Activated T-helper 2 cell treated with anti-CD3 and anti-CD28 coated beads, Interferon-gamma antibody, Interleukin-2, Interleukin-4, amounts not matched to agents 10 μg/mL and 5 μg/mL and 100 μg/mL, durations not matched to agents 14 hours and 24 hours and 36 hours (primary cell): ENCODE measurements at places on chromosomes 5 and 9. TPM values are rescaled to one million over a fixed set of nuclear protein-coding genes. Genes with fewer than 3 reads are reported as not detected.

- no peak overlapping the region for H3K4me3 ChIP-seq
- peaks cover 3% of the 10 kb centered on the region for H3K27me3 ChIP-seq
- H3K36me3 ChIP-seq = no peaks in the 10 kb centered on the region
- DNase-seq = no peak
Observed at GRCh38 chr9:136124976-136125692, 6.5 kb upstream of the TMEM250 start.

Gene SH3PXD2B
- 0.11 and 0.21 TPM in 2 replicates for total RNA-seq

- no peak for DNase-seq
- H3K27me3 ChIP-seq = peaks cover 9% of the 10 kb centered on the region
- H3K4me1 ChIP-seq = no peaks in the 10 kb centered on the region
- no peaks in the 10 kb centered on the region for H3K36me3 ChIP-seq
Observed at GRCh38 chr5:135211083-135211790, 177.2 kb upstream of the PITX1 start.

DNA sequence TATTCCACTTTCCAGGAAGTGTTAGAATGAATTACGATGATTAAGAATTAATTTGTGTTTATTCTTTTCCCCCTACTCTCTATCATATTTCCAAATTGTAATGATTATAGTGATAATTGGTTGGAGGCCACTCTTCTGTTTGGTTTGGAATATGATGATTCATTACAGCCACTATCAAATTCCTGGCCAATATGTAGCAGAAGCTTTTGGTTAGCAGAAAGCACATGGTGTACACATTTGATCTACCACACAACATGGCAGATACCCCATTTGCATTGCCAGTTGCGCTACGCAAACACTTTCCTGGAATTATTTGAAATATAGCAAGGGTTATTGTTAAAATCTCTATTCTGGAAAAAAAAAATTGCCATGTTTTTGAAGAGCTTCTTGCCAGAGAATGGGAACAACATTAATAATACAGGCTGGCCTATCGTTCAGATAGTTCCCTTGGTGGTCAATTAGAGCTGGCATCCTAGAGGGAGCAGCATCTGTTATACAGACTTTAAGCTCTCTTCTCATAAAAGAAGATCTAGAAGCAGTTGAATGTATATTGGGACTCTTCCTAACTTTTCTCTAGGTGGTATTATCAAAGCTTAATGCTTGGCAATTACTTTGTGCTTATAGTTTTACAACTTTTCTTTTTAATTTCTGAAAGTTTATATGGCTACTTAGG, 455.0 kb upstream of the ACTBL2 start:
- H3K36me3 ChIP-seq = no peaks in the 10 kb centered on the region
- H3K4me1 ChIP-seq = no peaks in the 10 kb centered on the region
- no peaks in the 10 kb centered on the region for H3K27me3 ChIP-seq
- no peak for DNase-seq

- peaks cover 5% of the 10 kb centered on the region for H3K36me3 ChIP-seq
- no peak overlapping the region for H3K4me3 ChIP-seq
- H3K4me1 ChIP-seq = no peaks in the 10 kb centered on the region
Observed at GRCh38 chr5:73296772-73297171, 123.8 kb downstream of the TMEM174 start.

- no peaks in the 10 kb centered on the region for H3K36me3 ChIP-seq
- peaks cover 23% of the 10 kb centered on the region for H3K4me1 ChIP-seq
- peak overlapping the region; percentile 58 for H3K27ac ChIP-seq
- peak overlapping the region; percentile 0 for H3K4me3 ChIP-seq
Observed at GRCh38 chr5:119031011-119031886, 39.6 kb upstream of the DMXL1 start.

- H3K4me1 ChIP-seq = no peaks in the 10 kb centered on the region
- no peaks in the 10 kb centered on the region for H3K36me3 ChIP-seq
- H3K27me3 ChIP-seq = no peaks in the 10 kb centered on the region
- H3K27ac ChIP-seq = no peak overlapping the region
Observed at GRCh38 chr9:84224246-84224645, 116.3 kb downstream of the SLC28A3 start.

Gene LVRN
- total RNA-seq = 0.07 TPM in 1 of 2 replicates, not detected in the other

DNA sequence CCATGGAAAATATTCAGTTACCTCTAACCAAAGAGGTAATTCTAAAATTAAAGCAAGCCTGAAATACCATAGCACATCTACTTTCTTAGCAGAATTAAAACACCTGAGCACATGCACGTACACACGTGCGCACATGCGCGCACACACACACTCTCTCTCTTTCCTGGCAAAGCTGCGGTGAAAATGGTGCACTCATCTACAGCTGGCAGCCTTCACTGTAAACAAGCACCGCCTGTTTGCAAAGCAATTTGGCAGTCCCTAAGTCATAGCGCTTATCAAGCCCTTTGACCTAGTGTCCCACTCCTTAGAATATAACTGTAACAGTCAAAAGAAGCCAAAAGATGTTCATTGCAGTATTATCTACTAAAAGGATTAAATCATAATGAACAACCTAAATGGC, 278.7 kb downstream of the DENND1A start:
- H3K4me3 ChIP-seq = no peak overlapping the region
- no peak for DNase-seq
- peaks cover 5% of the 10 kb centered on the region for H3K4me1 ChIP-seq
- peaks cover 20% of the 10 kb centered on the region for H3K27me3 ChIP-seq

GRCh38 chr9:134032456-134033222, 7.4 kb downstream of the BRD3OS start:
- no peak overlapping the region for H3K27ac ChIP-seq
- DNase-seq = no peak
- peaks cover 38% of the 10 kb centered on the region for H3K36me3 ChIP-seq
- no peaks in the 10 kb centered on the region for H3K27me3 ChIP-seq

DNA sequence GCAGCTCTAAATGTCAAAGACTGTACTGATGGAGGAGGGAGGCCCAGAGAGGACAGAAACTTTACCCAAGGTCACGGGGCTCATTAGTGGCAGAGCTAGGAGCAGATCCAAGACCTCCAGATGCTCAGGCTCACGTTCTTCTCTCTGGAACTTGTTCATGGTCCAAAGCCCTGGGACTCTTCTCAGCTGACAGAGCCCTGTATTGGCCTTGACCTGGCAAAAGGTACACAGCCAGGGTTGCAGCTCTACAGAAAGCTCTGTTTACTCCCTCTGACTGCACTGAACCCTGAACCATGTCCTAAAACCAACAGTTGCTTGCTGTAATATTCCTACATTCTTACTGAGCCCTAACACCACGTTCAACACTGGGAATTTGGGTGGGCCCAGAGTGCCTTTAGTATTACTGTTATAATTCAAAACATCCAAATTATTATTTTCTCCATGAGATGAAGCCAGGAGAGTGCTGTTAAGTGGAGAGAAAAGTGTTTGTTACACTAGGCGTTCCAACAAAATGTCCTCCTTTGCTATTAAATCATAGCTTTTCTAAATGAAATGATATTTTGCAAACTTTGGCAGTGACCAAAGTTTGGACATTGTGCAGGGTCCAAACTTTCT, 602.4 kb upstream of the CLINT1 start:
- DNase-seq = no peak
- H3K4me1 ChIP-seq = peaks cover 2% of the 10 kb centered on the region
- no peak overlapping the region for H3K27ac ChIP-seq
- H3K36me3 ChIP-seq = no peaks in the 10 kb centered on the region
- H3K4me3 ChIP-seq = no peak overlapping the region
- no peaks in the 10 kb centered on the region for H3K27me3 ChIP-seq

Gene PCDHA5
- total RNA-seq = not detected in 2 replicates

- peaks cover 41% of the 10 kb centered on the region for H3K4me1 ChIP-seq
- no peak for DNase-seq
- H3K27me3 ChIP-seq = no peaks in the 10 kb centered on the region
- no peak overlapping the region for H3K27ac ChIP-seq
- no peaks in the 10 kb centered on the region for H3K36me3 ChIP-seq
- H3K4me3 ChIP-seq = no peak overlapping the region
Observed at GRCh38 chr5:14928661-14929060, 57.1 kb upstream of the ANKH start.

GRCh38 chr5:485113-485945, 38.9 kb downstream of the SLC9A3 start:
- no peaks in the 10 kb centered on the region for H3K36me3 ChIP-seq
- no peaks in the 10 kb centered on the region for H3K4me1 ChIP-seq
- no peak overlapping the region for H3K4me3 ChIP-seq
- H3K27ac ChIP-seq = no peak overlapping the region
- H3K27me3 ChIP-seq = peaks cover 1% of the 10 kb centered on the region

- no peaks in the 10 kb centered on the region for H3K36me3 ChIP-seq
- no peak overlapping the region for H3K27ac ChIP-seq
- no peak for DNase-seq
Observed at GRCh38 chr5:106876665-106877194, 794.0 kb downstream of the EFNA5 start.

GRCh38 chr9:125521462-125522327, 185.3 kb downstream of the MAPKAP1 start:
- peaks cover 35% of the 10 kb centered on the region for H3K36me3 ChIP-seq
- H3K4me1 ChIP-seq = peaks cover 50% of the 10 kb centered on the region
- peak overlapping the region; percentile 91 for H3K27ac ChIP-seq
- peak overlapping the region; percentile 51 for H3K4me3 ChIP-seq
- no peaks in the 10 kb centered on the region for H3K27me3 ChIP-seq

GRCh38 chr9:27460226-27461023, 63.7 kb upstream of the IFNK start:
- H3K27me3 ChIP-seq = no peaks in the 10 kb centered on the region
- H3K4me1 ChIP-seq = no peaks in the 10 kb centered on the region
- no peak overlapping the region for H3K27ac ChIP-seq
- no peak for DNase-seq

Gene FKTN
- total RNA-seq = 10.3 and 11.3 TPM in 2 replicates

DNA sequence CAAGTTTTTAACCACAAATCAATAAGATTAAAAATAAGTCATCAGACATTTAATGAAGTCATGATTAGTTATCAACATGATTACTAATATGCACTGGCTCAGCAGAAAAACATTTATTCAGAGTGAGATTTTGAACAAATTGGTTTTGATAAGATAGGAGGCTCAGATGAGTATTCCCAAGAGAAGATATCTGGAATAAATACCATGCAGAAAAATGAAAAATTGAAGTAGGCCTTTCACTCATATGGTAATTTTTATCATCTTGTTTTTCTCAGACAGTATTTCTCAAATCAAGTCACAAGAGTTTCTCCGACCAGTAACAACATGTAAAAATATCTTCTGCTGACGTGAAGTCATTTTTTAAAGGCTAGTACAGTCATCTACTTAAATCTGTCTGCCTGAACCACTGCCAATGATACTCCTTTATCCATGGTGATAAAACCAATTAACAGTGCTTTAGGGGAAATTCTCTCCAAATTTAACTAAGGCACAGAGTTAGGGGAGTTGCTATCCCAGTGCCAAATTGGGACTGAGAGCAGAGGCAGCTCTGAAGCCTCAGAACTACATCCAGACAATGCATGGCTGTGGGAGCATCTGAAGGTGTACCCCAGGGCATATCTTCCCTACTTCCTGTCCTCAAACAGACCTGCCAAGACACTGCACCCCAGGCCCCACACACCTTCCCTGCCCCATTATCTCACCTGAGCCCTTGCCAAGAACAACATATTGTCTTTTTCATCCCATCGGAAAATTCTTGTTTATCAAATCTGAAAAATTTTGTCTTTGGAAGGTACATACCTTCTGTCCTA, 105.5 kb upstream of the TSLP start:
- H3K27ac ChIP-seq = no peak overlapping the region
- H3K27me3 ChIP-seq = no peaks in the 10 kb centered on the region
- no peak for DNase-seq
- no peaks in the 10 kb centered on the region for H3K36me3 ChIP-seq
- H3K4me1 ChIP-seq = no peaks in the 10 kb centered on the region

GRCh38 chr5:87069974-87070608, 197.6 kb upstream of the RASA1 start:
- no peak for DNase-seq
- no peak overlapping the region for H3K27ac ChIP-seq
- H3K36me3 ChIP-seq = no peaks in the 10 kb centered on the region
- no peaks in the 10 kb centered on the region for H3K27me3 ChIP-seq
- H3K4me1 ChIP-seq = peaks cover 23% of the 10 kb centered on the region
- no peak overlapping the region for H3K4me3 ChIP-seq

GRCh38 chr9:90240541-90240940, 402.1 kb downstream of the DIRAS2 start:
- no peaks in the 10 kb centered on the region for H3K4me1 ChIP-seq
- H3K4me3 ChIP-seq = no peak overlapping the region
- DNase-seq = no peak
- H3K27ac ChIP-seq = no peak overlapping the region
- H3K36me3 ChIP-seq = no peaks in the 10 kb centered on the region
- H3K27me3 ChIP-seq = peaks cover 24% of the 10 kb centered on the region

DNA sequence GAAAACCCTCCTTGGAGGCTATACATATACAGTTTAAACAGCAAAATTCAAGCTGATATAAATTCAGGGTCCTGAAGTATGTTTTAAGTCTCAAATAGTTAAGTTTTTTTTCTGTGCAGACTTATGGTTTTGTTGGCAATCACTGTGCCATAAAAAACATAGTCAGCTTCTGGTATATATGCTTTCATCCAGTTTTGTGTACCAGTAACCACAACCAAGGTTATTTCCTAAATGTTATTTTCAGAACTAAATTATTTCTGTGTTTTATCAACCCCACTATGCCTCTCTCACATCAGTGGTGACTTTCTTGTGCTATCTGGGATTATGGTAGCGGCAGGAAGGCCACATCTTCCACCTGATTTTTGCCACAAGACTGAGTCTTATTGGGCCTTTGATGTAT, 107.7 kb upstream of the SMARCA2 start:
- H3K4me1 ChIP-seq = no peaks in the 10 kb centered on the region
- no peaks in the 10 kb centered on the region for H3K36me3 ChIP-seq
- H3K4me3 ChIP-seq = no peak overlapping the region

DNA sequence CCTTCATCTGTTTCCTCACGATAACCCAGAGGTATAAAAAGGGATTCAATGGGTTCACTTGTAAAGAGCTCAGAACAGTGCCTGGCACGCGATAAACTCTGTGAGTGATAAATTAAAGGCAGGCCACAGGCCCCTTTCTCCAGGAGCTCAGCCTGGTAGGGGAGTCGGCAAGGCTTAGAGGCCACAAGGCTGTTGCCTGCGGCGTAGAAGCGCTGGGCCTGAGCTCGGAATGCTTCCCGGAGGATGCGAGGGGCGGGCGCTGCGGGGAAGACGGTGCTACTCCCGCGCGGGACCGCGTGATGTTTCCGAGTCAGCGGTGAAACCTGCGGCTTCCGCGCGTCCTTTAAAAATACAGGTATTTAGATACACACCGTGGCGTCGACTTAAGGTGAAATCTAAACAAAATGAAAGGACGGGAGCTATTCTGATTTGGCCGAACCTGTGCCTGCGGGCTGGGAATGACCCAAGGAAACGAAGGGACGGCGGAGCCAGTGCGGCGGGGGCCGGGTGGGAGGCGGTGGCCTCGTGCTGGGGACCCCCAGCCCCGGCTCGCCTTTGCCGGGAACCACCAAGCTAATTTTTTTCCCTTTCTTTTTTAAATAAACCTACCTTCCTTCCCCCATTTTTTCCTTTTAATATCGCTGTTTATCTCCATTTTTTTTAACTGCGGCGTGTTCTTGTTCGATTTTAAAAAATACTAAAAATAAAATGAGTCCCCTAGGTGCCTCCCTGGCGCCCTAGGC, 6.2 kb downstream of the NKX2-5 start:
- no peaks in the 10 kb centered on the region for H3K36me3 ChIP-seq
- H3K4me3 ChIP-seq = no peak overlapping the region
- H3K4me1 ChIP-seq = peaks cover 7% of the 10 kb centered on the region
- H3K27ac ChIP-seq = no peak overlapping the region
- peaks cover 67% of the 10 kb centered on the region for H3K27me3 ChIP-seq
